ENCODE measurements at places on chromosomes 4 and X. TPM values are rescaled to one million over a fixed set of nuclear protein-coding genes. Genes with fewer than 3 reads are reported as not detected.

Gene UTP14A
- total RNA-seq, result 16.4 TPM

- DNase-seq, result no peak
Measured at GRCh38 chr4:74658116-74658515, 136.2 kb downstream of the BTC start.

Gene MAB21L2
- under 0.01 TPM for total RNA-seq

DNA sequence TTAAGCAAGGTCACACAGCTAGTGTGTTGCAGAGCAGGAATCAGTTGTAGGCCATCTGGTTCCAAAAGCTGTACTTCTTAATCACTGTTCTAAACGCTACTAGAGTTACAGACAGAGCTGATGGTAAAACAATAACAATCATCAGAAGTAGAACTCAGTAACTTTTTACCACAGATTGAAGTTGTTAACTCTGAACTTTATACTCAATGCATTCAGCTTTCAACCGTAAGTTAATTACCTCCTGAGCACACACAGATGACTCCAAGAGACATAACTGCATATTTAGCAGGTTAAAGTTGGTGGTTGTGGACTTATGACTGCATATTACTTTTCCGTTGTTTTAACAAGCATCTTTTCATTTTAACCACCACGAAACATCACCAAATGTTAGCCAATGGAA is 127.3 kb downstream of the PRSS12 start:
- DNase-seq, result no peak

DNA sequence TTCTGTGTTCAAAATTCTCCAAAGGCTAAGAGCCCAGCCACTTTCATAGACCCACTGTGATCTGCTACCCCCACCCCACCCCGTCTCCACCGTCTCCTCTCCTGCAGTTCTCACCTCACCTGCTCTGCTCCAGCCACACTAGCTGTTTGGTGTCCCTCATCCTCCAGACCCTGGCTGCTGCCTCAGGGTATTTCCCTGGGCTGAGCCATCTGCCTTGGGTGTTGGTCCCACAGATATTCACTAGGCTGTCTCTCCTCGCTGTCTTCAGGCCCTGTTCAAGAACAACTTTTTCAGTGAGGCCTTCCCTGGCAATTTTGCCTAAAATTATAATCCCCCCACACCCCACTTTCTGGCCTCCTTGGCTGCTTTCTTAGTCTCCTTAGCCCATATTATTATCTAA is 31.8 kb upstream of the DAPP1 start:
- DNase-seq, result no peak

DNA sequence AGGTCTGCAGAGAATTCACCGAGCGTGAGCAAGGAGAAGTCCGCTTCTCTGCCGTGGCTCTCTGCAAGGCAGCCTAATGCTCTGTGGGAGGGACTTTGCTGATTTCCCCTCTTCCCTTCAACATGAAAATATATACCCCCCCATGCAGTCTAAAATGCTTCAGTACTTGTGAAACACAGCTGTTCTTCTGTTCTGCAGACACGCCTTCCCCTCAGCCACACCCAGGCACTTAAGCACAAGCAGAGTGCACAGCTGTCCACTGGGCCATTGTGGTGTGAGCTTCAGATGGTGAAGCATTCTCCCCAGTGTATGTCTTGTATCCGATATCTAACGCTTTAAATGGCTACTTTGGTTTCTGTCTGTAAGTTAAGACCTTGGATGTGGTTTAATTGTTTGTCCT is 11.3 kb downstream of the UCHL1 start:
- DNase-seq, result no peak

Gene AKAP14
- total RNA-seq, result not detected

Gene PASD1
- not detected for total RNA-seq

All from fibroblast of villous mesenchyme (primary cell).